ENCODE measurements at places on chromosomes 13 and 19.
A peak's percentile ranks its signal among the peaks of the same experiment; 100 is the strongest.

- H3K27me3 ChIP-seq: peaks cover 24% of the 10 kb centered on the region
- no peak for DNase-seq
- H3K27ac ChIP-seq: no peak overlapping the region
- H3K4me3 ChIP-seq: no peak overlapping the region
- H3K36me3 ChIP-seq: no peaks in the 10 kb centered on the region
These were observed 19.2 kb downstream of the KLK5 start for GRCh38 chr19:50933640-50934039.

DNA sequence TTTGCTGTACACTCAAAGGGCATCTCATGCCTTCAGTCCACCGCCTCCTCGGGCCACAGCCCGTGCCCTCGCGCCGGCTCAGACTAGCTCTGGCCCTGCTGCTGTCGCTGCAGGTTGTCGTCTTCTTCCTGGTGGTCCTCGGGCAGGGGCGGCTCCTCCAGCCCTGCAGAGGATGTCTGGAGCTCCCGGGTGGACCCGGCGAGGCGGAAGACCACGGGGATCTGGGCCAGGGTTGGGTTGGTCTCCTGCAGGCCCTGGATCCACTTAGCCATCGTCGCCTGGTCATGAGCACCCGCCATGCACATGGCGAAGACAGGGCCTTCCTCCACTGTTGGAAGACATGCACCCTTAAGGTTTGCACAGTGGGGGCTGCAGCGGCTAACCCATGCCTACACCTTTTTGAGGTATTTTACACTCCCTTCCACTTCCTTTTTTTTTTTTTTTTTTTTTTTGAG lies 489 bp upstream of the ZNF653 start:
- no peak for DNase-seq
- no peaks in the 10 kb centered on the region for H3K27me3 ChIP-seq
- peaks cover 9% of the 10 kb centered on the region for H3K36me3 ChIP-seq
- H3K27ac ChIP-seq: peak overlapping the region; percentile 87
- peaks cover 13% of the 10 kb centered on the region for H3K4me1 ChIP-seq
- peak overlapping the region; percentile 89 for H3K4me3 ChIP-seq

DNA sequence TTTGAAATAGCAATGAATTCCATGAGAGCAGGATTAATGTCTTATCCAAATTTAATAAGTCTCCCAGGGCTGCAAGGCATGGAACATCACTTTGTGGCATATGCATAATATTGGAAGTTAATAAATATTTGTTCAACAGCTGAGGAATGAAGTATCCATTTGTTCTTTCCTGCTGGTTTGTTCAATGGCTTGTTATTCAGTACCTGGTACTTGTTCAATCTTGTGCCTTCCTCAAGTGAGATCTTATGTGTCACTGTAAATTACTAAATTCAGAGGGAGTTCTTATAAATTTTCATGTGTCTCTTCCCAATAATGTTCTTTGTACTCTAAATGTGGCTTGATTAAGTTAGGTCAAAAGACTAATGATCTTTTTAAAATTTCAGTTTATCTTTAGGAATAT lies 1105.5 kb upstream of the SPRY2 start:
- H3K36me3 ChIP-seq: no peaks in the 10 kb centered on the region
- no peak overlapping the region for H3K4me3 ChIP-seq
- no peak for DNase-seq
- H3K27ac ChIP-seq: no peak overlapping the region

DNA sequence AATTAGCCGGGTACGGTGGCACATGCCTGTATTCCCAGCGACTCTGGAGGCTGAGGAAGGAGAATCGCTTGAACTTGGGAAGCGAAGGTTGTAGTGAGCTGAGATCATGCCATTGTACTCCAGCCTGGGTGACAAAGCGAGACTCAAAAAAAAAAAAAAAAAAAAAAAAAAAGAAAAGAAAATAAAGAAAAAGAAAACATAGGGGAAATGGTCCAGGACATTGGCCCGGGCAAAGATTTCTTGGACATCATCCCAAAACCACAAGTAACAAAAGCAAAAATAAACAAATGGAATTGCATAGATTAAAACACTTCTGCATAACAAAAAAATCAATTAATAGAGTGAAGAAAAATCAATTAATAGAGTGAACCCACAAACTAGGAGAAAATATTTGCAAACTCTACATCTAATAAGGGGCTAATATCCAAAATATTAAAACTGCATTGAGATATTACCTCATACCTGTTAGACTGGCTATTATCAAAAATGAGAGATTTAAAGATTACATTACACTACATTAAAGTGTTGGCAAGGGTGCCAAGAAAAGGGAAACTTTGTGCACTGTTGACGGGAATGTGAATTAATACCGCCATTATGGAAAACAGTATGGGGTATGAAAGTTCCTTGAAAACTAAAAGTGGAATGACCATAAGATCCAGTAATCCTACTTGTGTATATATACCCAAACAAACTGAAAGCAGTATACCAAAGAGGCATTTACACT lies 18.5 kb upstream of the ABCC4 start:
- H3K4me3 ChIP-seq: no peak overlapping the region
- H3K36me3 ChIP-seq: no peaks in the 10 kb centered on the region
- no peaks in the 10 kb centered on the region for H3K4me1 ChIP-seq
- no peak overlapping the region for H3K27ac ChIP-seq
- H3K27me3 ChIP-seq: peaks cover 11% of the 10 kb centered on the region

- peaks cover 4% of the 10 kb centered on the region for H3K27me3 ChIP-seq
- H3K4me3 ChIP-seq: no peak overlapping the region
- H3K27ac ChIP-seq: no peak overlapping the region
- DNase-seq: no peak
These were observed 33.2 kb upstream of the STARD13 start for GRCh38 chr13:33318744-33319143.

DNA sequence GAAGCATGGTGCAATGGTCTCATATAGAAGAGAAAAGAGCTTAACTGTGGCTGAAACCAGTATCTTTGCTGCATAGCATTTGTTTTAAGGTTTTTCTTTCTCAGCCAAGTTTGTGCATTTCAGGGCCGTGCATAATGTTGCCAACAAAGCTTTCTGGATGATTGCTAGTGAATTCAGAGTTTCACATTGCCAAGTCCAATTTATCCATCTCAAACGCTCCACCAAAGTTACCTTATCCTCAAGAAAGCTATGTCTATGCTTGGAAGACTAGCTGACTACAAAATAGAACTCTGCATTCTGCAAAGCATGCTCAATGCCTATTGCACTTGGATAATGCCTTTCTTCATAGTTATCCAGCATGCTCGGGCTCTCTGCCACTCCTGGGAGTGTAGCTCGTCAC lies 535.8 kb upstream of the SGCG start:
- H3K36me3 ChIP-seq: no peaks in the 10 kb centered on the region
- H3K4me1 ChIP-seq: no peaks in the 10 kb centered on the region
- no peak for DNase-seq
- no peak overlapping the region for H3K27ac ChIP-seq
- H3K4me3 ChIP-seq: no peak overlapping the region

- H3K27me3 ChIP-seq: no peaks in the 10 kb centered on the region
- H3K36me3 ChIP-seq: no peaks in the 10 kb centered on the region
- DNase-seq: no peak
- H3K4me1 ChIP-seq: no peaks in the 10 kb centered on the region
These were observed 472.2 kb downstream of the KLF5 start for GRCh38 chr13:73531014-73531413.

- peaks cover 9% of the 10 kb centered on the region for H3K36me3 ChIP-seq
- peaks cover 23% of the 10 kb centered on the region for H3K4me1 ChIP-seq
- H3K27me3 ChIP-seq: no peaks in the 10 kb centered on the region
- no peak for DNase-seq
These were observed 2.4 kb downstream of the CD320 start for GRCh38 chr19:8305798-8306197.

- peaks cover 12% of the 10 kb centered on the region for H3K36me3 ChIP-seq
- no peak overlapping the region for H3K27ac ChIP-seq
- DNase-seq: peak; percentile 44
- peaks cover 17% of the 10 kb centered on the region for H3K4me1 ChIP-seq
- no peak overlapping the region for H3K4me3 ChIP-seq
These were observed 117.4 kb downstream of the ESD start for GRCh38 chr13:46679369-46680120.

DNA sequence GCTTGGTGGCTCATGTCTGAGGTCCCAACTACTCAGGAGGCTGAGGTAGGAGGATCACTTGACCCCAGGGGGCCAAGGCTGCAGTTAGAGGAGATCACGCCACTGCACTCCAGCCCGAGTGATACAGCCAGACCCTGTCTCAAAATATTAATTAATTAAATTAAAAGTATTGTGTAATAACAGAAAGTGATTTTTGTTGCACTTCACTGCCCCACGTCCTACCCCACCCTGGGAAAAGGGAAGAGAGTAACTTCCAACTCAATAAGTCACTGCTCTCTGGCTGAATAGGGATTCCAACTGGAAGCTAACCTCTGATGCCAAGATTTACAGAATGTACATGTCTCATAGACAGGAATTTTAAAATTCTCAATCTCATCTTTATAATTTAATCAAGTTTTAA lies 47.2 kb downstream of the ZNF611 start:
- H3K36me3 ChIP-seq: peaks cover 43% of the 10 kb centered on the region
- H3K27me3 ChIP-seq: no peaks in the 10 kb centered on the region
- H3K4me3 ChIP-seq: no peak overlapping the region
- no peak overlapping the region for H3K27ac ChIP-seq

- peaks cover 17% of the 10 kb centered on the region for H3K36me3 ChIP-seq
- no peak for DNase-seq
- no peak overlapping the region for H3K27ac ChIP-seq
- H3K4me1 ChIP-seq: peaks cover 4% of the 10 kb centered on the region
- no peak overlapping the region for H3K4me3 ChIP-seq
These were observed 5.3 kb upstream of the FBXW9 start for GRCh38 chr19:12701596-12702282.

DNA sequence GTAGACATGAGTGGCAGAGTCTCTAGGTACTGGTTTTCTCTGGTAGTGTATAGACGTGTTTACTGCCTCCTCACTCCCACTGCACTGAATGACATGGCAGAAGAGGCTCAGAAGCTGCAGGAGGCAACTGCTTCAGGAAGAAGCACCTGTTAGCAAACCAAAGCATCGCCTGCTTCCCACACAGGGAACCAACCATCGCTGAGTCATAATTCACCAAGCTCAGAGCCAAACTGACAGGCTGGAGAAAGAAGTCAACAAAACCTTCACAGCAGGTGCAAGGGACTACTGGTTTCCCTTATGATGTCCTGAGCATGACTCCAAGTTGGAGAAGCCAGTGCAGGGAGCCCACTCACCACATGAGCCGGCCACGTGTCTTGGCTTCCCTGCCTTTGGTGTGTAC lies 69.8 kb downstream of the KCTD12 start:
- peaks cover 16% of the 10 kb centered on the region for H3K27me3 ChIP-seq
- no peak for DNase-seq
- no peak overlapping the region for H3K27ac ChIP-seq
- no peaks in the 10 kb centered on the region for H3K4me1 ChIP-seq

DNA sequence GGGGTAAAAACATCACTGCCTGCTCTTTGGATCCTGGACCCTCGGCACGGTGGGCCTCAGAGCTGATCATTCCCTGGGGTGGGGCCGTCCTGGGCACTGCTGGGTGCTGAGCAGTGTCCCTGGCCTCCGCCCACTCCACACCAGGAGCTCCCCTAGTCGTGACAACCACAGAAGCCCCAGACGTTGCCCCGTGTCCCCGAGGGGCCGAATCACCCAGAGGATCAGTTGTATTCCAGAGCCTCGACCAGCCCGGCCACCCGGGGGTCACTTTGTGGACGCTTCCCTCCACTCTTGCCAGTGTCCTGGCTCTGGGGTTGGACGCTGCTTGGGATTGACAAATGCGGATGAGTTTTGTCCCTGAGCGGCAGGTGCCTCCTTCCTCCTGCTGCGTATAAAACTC lies 10.2 kb downstream of the C2CD4C start:
- H3K4me1 ChIP-seq: peaks cover 2% of the 10 kb centered on the region
- no peak overlapping the region for H3K27ac ChIP-seq
- H3K4me3 ChIP-seq: no peak overlapping the region
- no peaks in the 10 kb centered on the region for H3K27me3 ChIP-seq
- H3K36me3 ChIP-seq: peaks cover 8% of the 10 kb centered on the region

- peaks cover 2% of the 10 kb centered on the region for H3K27me3 ChIP-seq
- no peak for DNase-seq
- peaks cover 24% of the 10 kb centered on the region for H3K4me1 ChIP-seq
- peaks cover 10% of the 10 kb centered on the region for H3K36me3 ChIP-seq
These were observed 2.7 kb upstream of the CAPNS1 start for GRCh38 chr19:36136964-36137686.

DNA sequence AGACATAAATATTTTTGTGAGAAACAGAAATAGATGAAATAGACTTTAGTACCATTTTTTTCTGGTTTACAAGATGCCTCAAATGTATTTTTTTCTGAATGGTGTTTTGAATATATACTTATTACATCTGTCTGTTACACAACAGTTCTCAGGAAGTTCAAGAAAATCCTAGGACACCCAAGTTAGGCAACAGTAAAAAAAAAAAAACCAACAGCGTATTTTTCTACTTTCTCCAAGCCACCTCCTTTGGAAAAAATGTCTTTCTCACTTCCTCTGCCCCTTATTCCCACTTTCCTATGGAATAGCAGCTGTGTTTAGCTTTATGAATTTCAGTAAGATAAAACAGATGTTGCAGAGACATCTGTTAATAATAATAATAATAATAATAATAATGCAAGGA lies 489.6 kb upstream of the KLF12 start:
- no peak overlapping the region for H3K27ac ChIP-seq
- no peak for DNase-seq
- no peaks in the 10 kb centered on the region for H3K36me3 ChIP-seq
- no peaks in the 10 kb centered on the region for H3K4me1 ChIP-seq

DNA sequence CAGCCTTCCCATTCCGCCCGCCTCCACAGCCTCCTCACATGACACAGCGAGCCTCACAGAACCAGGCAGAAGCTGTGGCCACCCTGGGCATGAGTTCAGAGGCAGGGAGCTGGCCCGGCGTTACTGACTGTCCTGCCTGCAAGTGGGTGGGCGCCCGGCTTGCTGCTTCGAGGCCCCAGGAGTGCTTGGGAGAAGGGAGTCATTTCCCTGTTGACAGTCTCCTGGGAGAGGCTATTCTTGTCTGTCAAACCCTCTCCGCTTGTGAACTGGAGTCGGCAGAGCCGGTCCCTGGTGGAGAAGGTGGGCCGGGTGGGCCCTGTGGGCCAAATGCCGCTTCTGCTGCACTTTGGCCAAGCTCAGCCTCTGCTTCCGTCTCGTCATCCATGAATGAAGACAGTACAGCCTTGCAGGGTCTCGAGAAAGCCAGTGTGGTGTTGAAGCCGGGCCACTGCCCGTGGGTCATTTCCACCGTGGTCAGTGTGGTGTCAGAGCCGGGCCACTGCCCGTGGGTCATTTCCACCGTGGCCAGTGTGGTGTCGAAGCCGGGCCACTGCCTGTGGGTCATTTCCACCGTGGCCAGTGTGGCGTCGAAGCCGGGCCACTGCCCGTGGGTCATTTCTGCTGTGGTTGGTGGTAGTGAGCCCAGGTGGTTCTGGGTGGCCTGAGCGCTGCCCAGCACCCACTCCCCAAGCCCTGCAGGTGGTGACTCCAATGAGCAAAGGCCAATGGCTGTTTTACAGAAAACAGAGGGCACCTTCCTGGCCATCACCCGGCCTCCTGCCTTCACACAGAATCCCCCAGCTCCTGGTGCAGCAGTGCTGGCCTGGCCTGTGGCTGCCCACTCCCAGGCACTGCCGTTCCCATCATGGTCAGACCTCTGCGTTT lies 13.5 kb upstream of the F7 start:
- no peaks in the 10 kb centered on the region for H3K36me3 ChIP-seq
- H3K4me1 ChIP-seq: no peaks in the 10 kb centered on the region
- no peak overlapping the region for H3K4me3 ChIP-seq
- no peak overlapping the region for H3K27ac ChIP-seq
- no peak for DNase-seq
